ENCODE measurements at places on chromosomes 4 and X. TPM values are rescaled to one million over a fixed set of nuclear protein-coding genes. Genes with fewer than 3 reads are reported as not detected.

The JAKMIP1 gene
- 8.5 TPM for total RNA-seq

The CXorf38 gene
- total RNA-seq = 15.7 TPM

The VEGFC gene
- total RNA-seq = 1.8 TPM

The ZNF711 gene
- total RNA-seq = 0.70 TPM

The GNRHR gene
- not detected for total RNA-seq

The CENPVL1 gene
- not detected for total RNA-seq

The CFI gene
- not detected for total RNA-seq

The NEUROG2 gene
- total RNA-seq = not detected

The PPEF2 gene
- 0.15 TPM for total RNA-seq

The GPR119 gene
- not detected for total RNA-seq

The CCDC160 gene
- total RNA-seq = not detected

The POLA1 gene
- 8.7 TPM for total RNA-seq

The CTAG2 gene
- not detected for total RNA-seq

The SOX3 gene
- total RNA-seq = not detected

The MAGEB10 gene
- not detected for total RNA-seq

DNA sequence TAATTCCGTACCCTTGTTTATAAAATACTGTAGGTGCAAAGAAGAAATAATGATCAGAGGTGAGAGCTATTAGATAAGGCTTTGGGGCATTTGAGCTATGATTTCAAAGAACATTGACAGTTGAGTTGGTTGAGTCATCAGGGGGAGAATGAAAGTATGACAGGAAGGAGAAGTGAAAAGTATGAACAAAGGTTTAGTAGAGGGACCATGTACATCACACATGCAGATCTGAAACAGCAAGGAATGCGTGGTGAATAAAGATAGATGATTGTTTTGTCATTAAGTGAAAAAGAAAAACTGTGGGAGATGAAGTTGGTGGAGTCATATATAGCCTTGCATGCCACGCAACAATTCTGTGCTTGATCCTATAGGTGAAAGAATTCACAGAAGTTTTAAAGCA is 163.1 kb downstream of the ARAP2 start:
- DNase-seq = no peak

DNA sequence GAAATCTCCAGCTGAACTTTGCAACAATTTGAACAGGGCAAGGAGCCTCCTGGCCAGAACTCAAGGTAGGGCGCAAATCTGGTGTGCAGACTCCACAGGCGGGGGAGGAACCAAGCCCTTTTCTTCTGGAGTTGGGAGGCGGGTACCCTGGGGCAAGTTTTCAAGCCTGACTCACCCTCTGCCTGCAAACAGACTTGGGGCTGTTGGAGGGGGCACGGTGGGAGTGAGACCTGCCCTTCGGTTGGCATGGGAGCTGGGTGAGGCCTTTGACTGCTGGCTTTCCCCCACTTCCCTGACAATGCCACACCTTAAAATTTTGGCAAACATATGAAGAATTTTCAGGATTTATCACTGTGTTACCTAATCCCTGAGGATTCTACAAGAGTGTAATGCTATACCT is 709.8 kb upstream of the DIAPH2 start:
- no peak for DNase-seq

DNA sequence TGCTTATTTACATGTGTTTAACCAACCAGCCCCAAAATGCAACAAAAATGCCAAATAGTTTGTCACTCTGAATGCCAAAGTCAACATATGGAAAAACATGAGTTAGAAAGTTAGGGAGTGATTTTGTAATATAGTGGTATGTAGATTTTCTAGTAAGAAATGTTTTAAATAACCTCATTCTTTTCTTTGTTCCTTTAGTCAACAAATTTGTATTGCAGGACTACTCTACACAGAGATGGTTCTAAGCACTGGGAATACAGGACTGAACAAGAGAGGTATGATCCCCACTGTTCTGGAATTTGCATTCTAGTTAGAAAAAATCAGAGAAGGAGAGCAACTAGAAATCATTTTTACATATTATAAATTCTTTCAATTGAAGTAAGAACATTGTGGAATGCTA is 218.8 kb upstream of the ANXA10 start:
- DNase-seq = no peak

- DNase-seq = no peak
Measured at GRCh38 chrX:146707781-146708180, 101.8 kb upstream of the CXorf51B start.

- DNase-seq = no peak
Measured at GRCh38 chr4:147732518-147733235, 789 bp downstream of the ARHGAP10 start.

GRCh38 chr4:24924309-24924781 is 11.5 kb upstream of the CCDC149 start:
- no peak for DNase-seq

- no peak for DNase-seq
Measured at GRCh38 chr4:37758226-37758625, 68.3 kb upstream of the PGM2 start.

- no peak for DNase-seq
Measured at GRCh38 chrX:112851806-112852205, 11.2 kb upstream of the AMOT start.

- DNase-seq = no peak
Measured at GRCh38 chrX:110403441-110404238, 45.0 kb downstream of the RTL9 start.

- no peak for DNase-seq
Measured at GRCh38 chr4:43394976-43395375, 502.5 kb downstream of the GRXCR1 start.

- no peak for DNase-seq
Measured at GRCh38 chrX:72536542-72536941, 36.1 kb downstream of the HDAC8 start.

DNA sequence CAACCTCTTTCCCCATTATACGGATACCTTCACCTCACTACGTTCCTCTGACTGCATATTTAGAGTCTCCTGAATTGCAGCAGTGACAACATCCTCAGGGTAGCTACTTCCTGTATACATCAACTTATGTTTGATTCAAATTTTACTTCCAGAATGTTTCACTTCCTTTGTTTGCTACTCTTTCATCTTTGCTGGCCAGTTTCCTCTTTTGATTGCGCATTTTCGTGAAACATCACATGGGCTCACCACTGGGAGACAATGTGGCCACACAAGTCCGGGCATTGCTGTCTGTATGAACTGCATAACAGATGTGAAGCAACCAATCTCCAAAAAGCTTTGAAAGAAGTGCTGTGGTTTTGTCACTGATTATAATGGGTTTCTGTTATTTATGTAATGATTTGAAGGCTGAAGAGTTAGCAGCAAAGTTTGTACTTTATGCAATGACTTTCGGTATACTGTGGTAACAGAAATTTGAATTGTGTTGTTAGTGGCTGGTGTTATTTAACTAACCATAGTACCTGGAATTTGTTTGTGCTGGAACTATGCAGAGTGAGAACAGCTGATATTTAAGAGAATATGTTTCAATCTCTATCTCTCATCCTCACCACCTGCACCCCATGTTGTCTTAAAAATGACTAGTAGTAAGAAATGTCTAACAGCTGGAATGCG is 7.4 kb downstream of the SNCA start:
- no peak for DNase-seq

DNA sequence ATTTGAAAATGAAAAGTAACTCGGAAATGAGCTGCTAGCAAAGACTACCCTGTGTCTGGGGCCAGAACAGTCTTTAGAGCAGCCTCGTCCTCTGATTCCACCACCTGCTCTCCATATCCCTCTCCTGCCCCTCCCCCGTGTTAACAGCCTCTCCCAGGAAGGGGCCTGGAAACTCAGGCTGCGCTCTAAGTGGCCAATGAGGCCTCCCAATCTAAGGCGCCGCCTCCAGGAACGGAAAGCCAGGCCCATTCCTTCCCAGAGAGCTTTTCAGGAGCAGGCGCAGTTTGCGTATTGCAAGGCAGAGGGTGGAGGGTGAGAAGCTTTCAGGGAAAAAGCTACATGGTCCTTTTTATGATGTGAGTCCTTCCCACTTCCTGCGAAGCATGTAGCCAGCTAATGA is 31.2 kb downstream of the RS1 start:
- no peak for DNase-seq

GRCh38 chrX:9940421-9940820 is 26.7 kb upstream of the CLDN34 start:
- no peak for DNase-seq

DNA sequence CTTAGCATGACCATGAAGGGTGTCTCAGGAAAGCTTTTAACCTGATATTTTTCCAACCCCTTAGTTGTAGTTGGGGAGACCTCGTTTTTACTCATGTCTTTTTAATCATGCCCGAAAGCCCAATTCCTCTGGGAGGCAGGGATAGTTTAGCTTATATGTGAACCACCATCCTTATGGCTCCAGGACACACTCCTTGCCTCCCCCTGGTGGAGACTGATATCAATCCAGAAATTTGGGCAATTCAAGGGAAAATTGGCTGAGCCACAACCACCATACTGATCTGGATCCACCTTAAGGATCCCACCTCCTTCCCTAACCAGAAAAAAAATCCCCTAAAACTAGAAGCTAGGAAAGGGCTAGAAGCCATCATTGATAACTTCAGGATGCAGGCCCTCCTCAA is 13.4 kb upstream of the COL25A1 start:
- no peak for DNase-seq

- no peak for DNase-seq
Measured at GRCh38 chr4:84750260-84750959, 167.5 kb downstream of the CDS1 start.

DNA sequence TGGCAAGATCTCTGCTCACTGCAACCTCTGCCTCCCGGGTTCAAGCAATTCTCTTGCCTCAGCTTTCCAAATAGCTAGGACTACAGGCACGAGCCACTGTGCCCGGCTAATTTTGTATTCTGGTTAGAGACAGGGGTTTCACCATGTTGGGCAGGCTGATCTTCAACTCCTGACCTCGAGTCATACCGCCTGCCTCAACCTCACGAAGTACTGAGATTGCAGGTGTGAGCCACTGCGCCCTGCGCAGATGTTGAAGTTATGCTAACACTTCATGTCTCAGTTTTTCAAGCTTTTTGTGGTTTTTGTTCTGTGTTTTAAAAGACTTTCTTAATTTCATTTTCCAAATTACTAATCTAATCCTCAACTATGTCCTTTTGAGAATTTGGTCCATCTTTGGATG is 154.4 kb upstream of the TLL1 start:
- no peak for DNase-seq

DNA sequence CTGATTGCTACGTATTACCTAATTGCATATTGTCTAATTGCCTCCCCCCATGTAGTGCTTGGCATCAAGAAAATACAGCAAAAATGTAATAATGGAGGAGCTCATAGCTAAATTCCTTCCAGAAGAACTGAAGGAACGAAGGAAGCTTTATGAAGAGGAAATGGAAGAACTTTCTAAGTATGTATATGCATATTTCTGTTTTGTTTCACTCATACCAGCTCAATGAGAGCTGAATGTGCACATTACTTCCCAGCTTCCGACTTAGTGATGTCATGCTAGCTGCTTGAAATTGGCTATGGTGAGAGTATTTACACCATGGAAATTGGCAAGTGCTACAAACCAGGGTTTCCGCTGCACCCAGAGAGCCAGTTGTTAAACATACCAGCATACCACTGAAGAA is 34.7 kb downstream of the LONRF3 start:
- DNase-seq = no peak

DNA sequence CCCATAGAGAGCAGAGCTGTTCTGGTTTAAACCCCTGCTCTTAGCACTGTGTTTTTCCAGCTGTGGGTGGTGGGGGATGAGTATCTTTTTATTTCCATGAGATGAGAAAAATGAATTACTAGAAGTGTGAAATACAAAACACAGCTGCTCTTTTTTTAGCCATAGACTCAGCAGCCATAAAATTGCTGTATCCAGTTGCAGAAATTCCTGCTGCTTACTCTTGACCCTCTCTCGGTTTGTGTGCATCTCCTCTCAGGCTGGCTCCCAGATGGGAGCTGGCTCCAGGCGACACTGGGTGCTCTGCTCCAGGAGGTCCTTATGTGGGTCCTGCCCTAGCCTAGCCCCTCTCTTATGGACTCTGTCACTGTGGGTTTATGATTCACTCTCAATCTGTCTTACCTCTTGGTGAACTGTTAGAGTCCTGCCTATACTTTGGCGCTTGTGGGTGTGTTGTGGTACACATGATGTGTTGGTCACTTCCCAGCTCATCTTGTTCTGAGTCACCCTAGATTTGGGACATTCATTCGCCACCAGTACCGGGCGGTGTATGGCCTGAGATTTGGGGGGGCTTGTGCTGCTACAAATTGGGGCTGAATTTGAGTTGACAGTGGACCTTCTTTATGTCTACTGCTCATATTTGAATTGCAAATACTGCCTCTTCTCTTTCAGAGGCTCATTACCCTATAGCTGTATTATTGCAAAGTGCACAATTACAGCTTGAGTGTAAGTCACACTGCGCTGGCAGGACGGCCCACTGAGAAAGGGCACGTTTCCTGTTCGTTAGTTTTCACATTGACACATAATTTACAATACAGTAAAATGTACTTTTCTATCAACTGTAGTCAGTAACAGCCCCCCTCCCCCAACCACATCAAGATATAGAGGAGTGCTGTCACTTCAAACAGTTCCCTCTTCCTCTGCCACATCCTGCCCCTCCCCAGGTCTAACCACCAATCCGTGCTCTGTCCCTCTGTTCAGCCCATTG is 46.9 kb upstream of the MSANTD1 start:
- peak; percentile 43 for DNase-seq

GRCh38 chrX:42751573-42751972 is 26.4 kb downstream of the PPP1R2C start:
- DNase-seq = no peak

- DNase-seq = no peak
Measured at GRCh38 chr4:139786494-139787354, 121.1 kb downstream of the MGST2 start.

GRCh38 chrX:49269767-49270248 is at the start of gene PPP1R3F:
Gene PPP1R3F (plus strand): TSS chrX:49269793. CDS start chrX:49269870, 77 bp downstream.
- peak; percentile 76 for DNase-seq

GRCh38 chrX:16155581-16156096 is 11.6 kb upstream of the MAGEB17 start:
- DNase-seq = no peak

DNA sequence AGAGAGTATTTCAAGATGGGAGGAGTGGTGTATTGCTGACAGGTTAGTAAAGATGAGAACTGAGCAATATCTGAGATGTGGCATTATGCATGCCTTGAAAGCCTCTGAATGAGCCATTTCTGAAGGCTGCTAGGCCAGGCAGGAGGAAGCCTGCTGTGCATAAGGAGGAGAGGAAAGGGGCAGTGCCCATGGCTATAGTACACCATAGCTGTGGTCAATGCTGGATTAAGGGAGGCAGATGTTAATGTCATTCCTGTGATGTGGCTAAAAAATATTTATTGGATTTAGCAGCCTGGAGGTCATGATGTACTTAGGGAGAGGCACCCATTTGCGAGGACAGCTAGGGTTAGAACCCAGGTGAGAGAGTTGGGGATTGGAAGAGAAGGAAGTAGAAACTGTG is 130.0 kb upstream of the LNX1 start:
- no peak for DNase-seq

GRCh38 chr4:137572647-137573046 is 40.4 kb upstream of the PCDH18 start:
- DNase-seq = no peak
